ENCODE measurements at places on chromosomes 12 and 14.
A peak's percentile ranks its signal among the peaks of the same experiment; 100 is the strongest.

DNA sequence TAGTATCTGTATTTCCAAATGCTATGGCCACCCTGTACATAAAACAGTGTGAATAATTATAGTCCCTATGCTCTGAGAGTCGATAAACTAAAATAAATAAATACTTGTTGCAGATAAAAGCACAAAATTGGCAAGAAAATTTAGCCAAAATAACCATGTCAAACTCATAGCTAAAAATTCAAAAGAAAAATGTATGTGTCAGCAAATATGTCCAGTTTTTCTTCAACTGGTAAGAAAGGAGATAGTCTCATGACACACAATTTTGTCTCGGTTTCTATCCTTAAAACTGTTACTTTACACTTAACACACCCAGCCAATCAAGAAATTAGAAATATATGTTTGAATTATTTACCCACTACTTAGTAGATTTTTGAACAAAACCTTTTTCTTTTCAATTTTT is 145.6 kb upstream of the FSCB start:
- no peak for DNase-seq

- DNase-seq, result no peak
Measured at GRCh38 chr14:23070262-23071129, 13.2 kb upstream of the CDH24 start.

DNA sequence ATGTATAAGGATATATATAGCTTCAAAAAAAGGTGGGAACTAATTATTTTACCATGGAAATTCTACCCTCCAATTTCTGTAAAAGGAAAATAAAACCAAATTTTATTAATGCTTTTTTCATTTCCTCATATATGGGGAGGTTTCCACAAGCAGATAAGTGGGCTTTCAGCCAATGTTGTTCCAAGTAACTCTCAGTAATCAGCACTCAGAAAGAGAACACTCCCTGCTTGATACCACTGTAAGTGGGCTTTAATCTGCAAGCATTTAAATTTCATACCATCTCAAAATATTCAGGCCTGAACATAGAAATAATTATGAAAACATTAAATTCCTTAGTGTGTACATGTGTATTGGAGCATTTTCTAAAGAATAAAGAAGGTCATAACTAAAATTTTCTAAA is 827.6 kb downstream of the C12orf50 start:
- DNase-seq, result no peak

- no peak for DNase-seq
Measured at GRCh38 chr12:92556141-92556540, 146.6 kb upstream of the PLEKHG7 start.

DNA sequence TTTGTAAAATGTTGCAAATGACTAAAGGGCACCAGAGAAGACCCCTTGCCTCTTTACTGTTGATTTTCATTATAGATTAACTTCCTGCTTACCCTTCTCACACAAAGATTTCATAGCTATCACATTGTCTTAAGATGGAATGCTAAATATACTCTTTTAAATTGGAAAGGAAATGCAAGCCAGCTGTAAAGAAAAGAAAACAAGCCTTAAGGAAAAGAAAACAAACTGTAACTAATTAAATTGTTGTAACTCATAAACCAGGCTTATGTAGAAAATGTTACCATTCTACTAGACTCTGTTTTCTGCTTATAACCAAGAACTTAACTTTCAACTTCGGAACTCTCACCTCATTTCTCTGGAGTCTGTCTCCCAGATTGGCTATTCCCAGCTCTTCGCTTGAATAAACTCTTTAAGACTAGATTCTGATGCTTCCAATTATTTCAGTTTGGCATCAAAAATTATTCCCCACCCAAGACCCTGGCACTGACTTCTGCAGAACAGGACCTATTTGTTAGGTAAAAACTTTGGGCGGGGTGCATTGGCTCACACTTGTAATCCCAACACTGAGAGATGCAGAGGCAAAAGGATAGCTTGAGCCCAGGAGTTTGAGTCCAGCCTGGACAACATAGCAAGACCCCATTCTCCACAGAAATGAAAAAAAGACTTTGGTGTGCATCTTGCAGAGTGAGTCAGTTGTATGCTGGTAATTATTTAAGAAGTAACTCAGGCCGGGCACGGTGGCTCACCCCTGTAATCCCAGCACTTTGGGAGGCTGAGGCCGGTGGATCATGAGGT is 36.6 kb upstream of the CIT start:
- no peak for DNase-seq

DNA sequence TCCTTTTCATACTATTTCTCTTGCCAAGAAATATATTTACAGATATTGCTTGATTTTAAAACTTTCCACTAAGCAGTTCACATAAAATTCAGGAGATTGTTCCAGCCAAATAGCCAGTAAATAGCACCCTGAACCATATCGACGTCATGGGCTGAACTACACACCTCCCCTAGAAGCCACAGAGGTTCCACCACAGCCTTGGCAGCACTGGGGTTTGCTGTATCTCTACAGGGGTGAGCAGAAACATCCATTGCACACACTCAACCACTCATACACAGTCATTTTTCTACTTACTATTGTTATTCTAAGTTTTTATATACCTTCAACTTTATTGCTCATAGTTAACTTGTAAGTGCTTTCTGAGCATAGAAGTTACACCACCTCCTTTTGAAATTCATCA is 8.1 kb upstream of the EIF2S3B start:
- DNase-seq, result peak; percentile 35

GRCh38 chr12:11730299-11731041 is 81.0 kb downstream of the ETV6 start:
- no peak for DNase-seq

GRCh38 chr14:102966681-102967505 is 44.4 kb downstream of the AMN start:
- DNase-seq, result no peak

- DNase-seq, result no peak
Measured at GRCh38 chr12:4962539-4963486, 53.1 kb downstream of the KCNA1 start.

GRCh38 chr12:30774599-30774998 is 19.8 kb upstream of the CAPRIN2 start:
- no peak for DNase-seq

DNA sequence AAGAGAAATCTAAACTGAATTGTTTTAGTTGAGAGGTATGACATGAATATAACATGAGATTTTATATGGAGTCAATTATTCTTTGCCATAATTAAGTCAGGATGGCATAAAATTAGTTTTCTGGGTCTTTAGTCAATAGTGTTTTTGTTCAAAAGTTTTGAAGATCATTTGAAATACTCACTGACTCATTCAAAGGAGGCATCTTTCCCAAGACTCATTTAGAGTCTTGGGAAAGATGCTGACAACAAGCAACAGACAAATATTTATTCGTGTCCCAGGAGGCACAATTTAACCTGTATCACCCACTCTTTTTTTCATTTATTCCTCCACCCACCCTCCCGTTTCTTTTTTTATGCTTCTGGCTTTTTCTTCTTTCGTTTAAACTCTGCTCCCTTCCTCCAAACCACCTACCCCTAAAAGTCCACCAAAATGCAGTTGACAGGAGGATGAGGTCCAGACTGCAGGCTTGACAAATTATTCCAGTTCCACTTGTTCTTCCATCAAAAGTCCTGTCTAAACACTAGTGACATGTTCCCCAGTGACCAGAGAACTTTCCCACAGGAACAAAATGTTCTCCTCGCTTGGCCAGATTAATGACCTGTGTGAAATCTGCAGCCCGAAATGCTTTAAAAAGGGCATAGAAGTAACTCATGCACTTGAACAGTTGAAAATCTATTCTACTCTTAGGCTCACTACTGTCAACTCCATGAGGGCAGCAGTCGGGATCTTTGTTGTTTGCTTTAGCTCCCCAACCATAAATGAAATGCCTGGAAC is 43.3 kb upstream of the CSRP2 start:
- DNase-seq, result no peak

GRCh38 chr12:62803756-62804155 is 131.2 kb downstream of the PPM1H start:
- DNase-seq, result no peak

DNA sequence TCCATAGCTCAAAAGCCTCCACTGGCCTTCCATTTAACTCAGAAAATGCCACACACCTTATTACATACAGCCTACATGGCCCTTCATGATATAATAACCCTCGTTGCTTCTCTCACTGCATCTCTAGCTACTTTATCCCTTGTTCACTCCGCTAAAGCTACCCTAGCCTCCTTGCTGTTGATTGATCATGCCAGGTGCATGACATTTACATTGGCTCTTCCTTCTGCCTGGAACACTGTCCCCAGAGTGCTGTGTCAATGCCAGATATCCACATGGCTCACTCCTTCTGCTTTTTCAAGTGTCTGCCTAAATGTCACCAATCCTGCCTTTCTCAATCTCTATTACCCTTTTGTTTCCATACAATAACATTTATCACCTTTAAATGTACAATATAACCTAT is 58.3 kb downstream of the CAND1 start:
- no peak for DNase-seq

- DNase-seq, result no peak
Measured at GRCh38 chr12:53758081-53758729, 6.4 kb upstream of the CISTR start.

- DNase-seq, result no peak
Measured at GRCh38 chr14:63492391-63492790, 50.8 kb downstream of the PPP2R5E start.

DNA sequence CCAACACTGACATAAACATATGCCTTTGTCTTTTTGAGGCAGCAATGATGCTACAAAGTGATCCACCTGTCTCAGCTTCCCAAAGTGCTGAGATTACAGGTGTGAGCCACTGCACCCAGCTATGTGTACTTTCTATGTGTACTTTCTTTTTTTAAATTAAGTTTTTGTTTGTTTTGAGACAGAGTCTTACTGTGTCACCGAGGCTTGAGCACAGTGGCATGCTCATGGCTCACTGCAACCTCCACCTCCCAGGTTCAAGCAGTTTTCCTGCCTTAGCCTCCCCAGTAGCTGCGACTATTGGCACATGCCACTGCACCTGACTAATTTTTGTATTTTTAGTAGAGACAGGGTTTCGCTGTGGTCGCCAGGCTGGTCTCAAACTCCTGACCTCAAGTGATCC is 172.5 kb upstream of the ALG10B start:
- no peak for DNase-seq

GRCh38 chr14:32430326-32430725 is 101.2 kb downstream of the AKAP6 start:
- DNase-seq, result no peak

DNA sequence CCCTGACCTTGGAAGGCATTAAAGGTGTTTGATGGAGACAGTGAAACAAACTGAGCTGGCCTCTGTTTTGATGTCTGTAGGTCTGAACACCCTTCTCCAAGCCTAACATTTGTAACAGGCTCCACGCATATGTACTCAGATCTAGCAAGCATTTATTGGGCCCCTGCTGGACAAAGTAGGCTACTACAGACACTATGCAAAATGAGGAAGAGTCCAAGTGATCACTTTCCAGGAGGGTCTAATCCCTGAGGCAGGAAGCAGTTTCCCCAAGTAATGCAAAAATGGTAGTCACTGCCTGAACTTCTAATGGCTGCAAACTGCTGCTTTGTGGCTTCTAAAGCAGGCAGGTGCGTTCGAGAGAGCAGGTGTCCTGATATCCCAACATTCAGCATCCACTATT is 405.8 kb downstream of the MED13L start:
- DNase-seq, result no peak

GRCh38 chr12:117679776-117680175 is 289.0 kb downstream of the KSR2 start:
- DNase-seq, result no peak

GRCh38 chr12:29050503-29050902 is 98.6 kb upstream of the FAR2 start:
- DNase-seq, result no peak

DNA sequence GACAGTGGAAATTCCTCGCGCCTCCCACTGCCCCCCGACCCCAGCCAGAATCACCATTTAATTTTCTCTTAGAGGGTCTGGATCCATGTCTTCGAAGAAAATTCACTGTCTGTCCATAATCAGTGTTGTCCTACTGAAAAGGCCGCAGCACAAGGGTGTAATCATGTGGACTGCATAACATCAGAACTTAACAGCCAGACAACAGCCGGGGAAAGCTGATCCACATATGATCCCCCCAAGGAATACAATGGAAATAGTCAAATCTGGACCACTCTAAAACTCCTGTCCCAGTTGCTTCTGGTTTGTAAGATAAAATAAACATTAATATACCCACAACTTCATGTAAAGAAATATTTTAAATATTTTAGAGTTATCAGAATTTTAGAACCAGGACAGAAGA is 177.5 kb downstream of the SSPN start:
- DNase-seq, result no peak

DNA sequence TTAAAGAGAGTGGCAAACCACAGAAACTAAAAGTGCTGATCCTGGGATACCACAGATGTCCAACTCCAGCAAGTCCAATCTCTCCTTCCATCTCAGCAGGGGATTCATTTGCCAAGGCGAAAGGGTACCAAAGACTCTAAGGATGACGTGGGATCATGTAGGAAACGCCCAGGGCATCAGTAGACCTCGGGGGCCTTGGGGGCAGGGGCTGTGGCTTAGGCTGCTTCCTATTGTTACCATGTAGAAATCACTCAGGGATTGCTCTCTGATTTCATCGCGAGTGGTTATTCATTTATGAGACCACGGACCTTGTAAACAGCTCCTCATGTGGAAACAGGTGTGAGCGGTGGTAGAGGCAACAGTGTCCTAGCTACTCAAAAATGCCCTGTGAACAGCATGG is 149.3 kb upstream of the FKBP4 start:
- DNase-seq, result no peak

GRCh38 chr14:92626041-92626440 is 112.5 kb downstream of the RIN3 start:
- no peak for DNase-seq

- no peak for DNase-seq
Measured at GRCh38 chr14:103243764-103244737, 90.0 kb upstream of the EIF5 start.

DNA sequence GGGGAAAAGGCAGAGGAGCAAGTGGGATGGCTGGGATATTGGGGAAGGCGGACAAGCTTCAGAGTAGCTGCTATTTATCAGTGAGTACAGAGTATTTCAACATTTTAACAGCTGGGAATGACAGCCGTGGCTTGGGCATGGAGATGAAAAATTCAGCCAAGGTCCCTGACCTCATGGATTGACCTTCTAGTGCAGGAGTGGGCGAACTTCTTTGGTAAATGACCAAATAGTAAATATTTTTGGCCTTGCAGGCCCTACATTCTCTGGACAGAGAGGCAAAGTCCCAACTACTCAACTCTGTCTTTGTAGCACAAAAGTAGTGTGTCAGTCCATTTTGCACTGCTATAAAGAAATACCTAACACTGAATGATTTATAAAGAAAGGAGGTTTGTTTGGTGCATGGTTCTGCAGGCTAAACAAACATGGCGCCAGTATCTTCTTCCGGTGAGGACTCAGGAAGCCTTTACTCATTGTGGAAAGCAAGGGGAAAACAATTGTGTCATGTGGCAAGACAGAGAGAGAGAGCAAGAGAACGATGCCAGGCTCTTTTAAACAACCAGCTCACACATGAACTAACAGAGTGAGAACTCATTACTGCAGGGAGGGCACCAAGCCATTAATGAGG is 33.6 kb downstream of the TMEM233 start:
- no peak for DNase-seq

Data from T-helper 2 cell (primary cell).